GM12865 (cell line): ENCODE measurements at places on chromosomes 5 and 9.

- no peak for DNase-seq
These were observed 25.1 kb upstream of the TRIM14 start for GRCh38 chr9:98144076-98144475.

DNA sequence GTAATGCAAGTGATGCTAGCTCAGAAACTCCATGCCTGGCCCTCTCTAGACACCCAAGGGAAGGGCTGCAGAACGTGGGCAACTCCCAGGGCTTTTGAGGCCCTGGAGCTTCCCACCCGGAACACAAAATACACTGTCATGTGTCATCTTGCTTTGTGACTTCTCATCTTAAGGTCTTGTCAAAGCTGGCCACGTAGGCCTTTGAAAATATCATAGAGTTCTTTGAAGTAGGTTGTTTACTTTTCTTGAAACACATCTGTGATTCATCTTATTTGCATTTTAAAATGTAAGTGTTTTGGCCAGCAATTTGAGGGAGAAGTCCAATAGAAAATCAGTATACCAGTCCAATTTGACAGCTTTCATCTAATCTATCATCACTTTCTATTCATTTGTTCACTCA is 40.2 kb upstream of the PALM2AKAP2 start:
- DNase-seq = no peak

DNA sequence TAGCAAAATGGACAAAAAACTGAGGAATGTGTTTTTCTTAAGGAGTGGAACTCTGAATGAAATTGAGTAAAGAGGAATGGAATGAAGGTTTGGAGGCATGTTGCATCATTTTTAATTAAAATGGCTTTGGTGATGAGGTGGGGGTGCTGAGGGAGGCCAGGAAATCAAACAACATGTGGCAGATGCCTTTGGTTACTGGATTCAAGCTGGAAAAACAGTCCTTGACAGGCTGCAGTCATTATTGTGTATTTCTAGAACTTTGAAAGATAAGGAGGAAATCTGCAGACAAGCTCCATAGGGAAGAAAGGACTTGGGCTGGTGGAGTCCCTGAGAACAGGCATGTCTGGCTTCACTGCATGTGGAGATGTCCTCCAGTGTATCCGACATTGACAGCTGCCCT is 203.5 kb upstream of the HAPLN1 start:
- no peak for DNase-seq

DNA sequence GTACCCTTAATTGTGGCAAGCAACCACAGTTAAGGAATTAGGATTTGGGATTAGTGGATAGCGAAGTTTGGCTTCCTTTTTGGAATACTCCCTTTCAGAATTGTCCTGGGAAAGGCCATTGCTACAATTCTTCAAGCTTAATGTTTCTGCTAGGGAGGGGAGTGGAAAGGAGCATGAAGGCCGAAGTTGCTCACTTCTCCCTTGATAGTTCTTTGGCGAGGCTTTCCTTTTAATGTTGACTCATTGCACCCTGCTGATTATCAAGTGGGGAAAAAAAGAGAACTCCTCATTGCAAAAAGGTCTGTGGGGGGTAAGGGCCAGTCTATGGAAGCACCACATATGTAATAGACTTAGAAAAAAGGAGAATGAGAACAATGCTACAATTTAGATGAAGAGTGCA is 30.7 kb downstream of the GRIN3A start:
- DNase-seq = no peak

- DNase-seq = peak; percentile 76
These were observed 419.7 kb downstream of the CHSY3 start for GRCh38 chr5:130323804-130324454.

GRCh38 chr9:4298255-4299004 is 1.4 kb downstream of the GLIS3 start:
- peak; percentile 52 for DNase-seq

- DNase-seq = no peak
These were observed 7.4 kb downstream of the ZCCHC9 start for GRCh38 chr5:81308836-81309235.

- no peak for DNase-seq
These were observed 37.8 kb downstream of the FAM78A start for GRCh38 chr9:131238402-131239021.

GRCh38 chr9:83920469-83920926 is 734 bp downstream of the KIF27 start:
- no peak for DNase-seq

DNA sequence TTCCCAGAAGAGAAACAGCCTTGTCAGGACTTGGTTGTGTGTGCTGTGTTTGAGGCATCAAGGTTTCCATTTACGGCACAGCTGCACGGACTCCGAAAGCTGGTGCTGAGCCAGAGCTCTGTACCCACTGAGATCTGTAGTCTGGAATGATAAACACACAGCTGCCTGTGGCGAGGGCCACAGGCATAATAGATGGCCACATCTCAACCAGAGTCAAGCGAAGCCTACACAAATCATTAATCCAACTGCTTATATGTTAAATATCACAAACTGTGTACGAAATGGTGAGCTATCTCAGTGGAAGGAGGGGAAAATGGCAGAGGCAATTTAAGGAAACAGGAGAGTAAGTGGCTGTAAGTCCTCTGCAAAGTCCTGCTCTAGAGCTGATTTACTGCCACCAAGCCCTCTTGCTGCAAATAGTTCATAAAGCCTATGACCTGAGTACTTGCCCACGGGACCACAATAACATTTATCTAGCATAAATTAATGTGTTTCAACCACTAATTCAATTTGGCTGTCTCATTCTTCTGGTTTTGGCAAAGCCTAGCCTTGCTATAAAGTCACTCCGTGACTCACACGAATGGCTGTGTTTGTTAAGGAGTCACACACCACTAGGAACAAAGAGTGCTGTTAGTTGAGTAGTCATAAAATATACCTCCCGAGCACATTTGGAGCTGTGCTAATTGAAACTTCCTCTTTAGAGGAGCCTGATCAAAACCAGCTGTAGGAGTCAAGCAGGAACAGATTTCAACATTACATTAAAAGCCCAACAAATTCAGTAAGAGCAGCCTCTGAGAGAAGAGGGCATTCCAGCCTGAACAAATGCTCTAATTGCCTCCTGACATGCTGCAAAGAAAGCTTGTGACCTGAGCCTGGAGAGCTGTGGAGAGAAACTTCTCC is 738.6 kb upstream of the ZNF608 start:
- DNase-seq = peak; percentile 17

GRCh38 chr5:178249191-178249989 is 16.8 kb upstream of the PHYKPL start:
- DNase-seq = no peak

- DNase-seq = no peak
These were observed 241.8 kb downstream of the TRIM32 start for GRCh38 chr9:116928884-116929283.

DNA sequence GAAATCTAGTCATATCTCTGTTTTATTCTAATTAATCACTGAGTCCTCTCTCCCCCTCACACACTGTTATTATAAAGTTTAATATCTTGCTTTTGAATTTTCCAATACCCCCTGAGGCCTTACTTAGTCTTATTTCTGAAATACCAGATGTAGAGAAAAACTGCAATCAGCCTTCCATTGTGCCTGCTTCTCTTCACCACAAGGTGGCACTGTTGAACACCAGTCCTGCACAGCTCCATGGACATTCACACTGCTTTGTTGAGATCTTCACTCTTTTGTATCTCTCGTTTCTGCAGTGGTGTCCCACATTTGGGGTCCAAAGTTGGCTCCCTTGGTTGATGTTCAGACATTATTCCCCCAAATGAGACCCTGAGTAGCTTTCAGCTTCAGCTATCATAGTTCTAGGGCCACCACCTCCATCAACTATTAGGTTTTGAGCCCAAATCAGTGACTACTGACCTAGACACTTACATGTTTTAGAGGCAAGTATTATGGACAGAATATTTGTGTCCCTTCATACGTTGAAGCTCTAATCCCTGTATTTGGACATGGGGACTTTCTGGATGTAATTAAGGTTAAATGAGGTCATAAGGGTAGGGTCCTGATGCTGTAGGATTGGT is 24.3 kb downstream of the BOD1 start:
- peak; percentile 43 for DNase-seq

DNA sequence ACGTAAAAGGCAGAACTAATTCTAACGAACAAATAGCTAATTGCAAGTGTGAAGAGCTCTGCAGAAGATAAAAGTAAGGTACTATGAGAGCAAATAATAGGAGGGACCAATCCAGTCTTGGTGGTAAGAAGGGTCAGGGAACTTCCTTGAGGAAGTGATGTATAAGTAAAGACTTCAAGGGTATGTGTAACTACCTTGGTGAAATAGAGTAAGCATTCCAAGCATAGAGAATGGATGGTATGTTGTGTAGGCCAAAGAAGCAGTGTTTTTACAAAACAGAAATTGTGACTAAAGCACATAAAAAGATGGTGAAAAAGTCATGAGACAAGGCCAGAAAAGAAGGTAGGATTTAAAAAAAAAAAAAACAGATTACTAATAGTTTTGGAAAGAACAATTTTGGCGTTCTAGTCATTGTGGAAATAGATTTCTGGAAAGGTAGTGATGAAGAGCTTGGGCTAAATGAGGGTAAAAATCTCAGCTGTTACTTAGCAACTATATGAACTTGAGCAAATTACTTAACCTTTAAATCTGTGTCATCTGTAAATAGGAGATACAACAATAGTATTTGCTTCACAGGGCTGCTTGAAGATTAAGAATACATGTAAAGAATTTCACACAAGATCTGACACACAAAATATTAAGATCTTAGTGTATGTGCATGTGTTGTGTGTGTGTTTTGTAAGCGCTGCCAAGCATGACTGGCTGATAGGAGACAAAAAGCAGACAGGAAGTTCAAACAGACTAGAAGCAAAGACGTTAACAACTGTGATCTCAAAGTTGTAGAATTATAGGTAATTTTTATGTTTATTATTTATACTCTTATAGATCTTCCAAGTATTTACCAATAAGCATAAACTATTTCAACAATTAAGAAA is 73.5 kb downstream of the NR6A1 start:
- no peak for DNase-seq

GRCh38 chr9:107036367-107036766 is 173.4 kb downstream of the ZNF462 start:
- DNase-seq = no peak

- no peak for DNase-seq
These were observed 273.2 kb downstream of the RAB3C start for GRCh38 chr5:58855851-58856739.

DNA sequence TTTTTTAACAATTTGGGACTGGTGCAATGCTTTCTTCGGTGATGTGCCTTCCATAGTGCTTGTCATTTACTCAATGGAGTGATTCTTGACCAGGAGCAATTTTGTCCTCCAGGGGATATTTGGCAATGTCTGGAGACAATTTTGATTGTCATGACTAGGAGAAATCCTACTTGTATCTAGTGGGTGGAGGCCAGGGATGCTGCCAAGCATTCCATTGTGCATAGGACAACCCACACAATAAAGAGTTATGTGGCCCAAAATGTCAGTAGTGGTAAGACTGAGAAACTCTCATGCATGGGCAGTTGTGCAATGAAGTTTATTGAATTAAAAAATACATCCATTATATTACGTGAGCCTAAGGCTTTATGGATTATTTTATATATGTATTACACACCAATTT is 70.5 kb downstream of the FOCAD start:
- DNase-seq = no peak

DNA sequence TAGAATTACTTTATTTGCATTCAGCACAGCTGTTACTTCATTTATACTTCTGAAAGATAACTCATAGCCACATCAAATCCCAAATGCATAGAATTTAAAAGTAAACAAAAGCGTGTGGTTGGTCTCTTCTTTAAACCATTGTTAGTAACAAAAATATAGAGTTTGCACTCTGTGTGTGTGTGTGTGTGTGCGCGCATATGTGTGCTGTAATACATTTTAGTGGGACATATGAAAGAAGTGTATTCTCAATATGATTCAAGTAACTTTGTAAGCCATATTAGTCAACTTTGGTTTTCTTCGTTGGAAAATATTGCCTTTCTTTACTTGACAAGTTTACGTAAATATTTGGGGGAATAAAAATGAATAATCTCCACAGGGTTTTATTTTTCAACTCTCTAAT is 106.1 kb upstream of the PRRC1 start:
- no peak for DNase-seq

- DNase-seq = no peak
These were observed 610.6 kb downstream of the CDH12 start for GRCh38 chr5:22242532-22242931.

- DNase-seq = peak; percentile 43
These were observed 21.7 kb downstream of the RMI1 start for GRCh38 chr9:84002344-84002743.
